ENCODE measurements at places on chromosomes 3 and 15.

DNA sequence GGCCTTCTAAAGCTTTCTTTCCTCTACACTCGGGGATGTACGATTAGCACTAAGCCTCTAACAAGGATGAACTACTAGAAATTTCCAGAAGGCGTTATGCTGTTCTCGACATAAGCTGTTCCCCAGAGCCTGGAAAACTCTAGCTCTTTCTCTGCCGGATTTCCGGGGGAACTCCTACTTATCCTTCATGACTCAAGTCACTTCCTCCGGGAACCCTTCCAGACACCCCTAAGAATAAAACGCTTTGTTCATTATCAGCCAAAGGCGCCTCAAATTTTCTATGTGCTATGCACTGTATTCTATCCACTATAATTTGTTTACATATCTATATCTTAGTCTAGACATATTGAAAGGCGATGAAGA lies 455 bp upstream of the SNAP23 start:
- no peak for DNase-seq

DNA sequence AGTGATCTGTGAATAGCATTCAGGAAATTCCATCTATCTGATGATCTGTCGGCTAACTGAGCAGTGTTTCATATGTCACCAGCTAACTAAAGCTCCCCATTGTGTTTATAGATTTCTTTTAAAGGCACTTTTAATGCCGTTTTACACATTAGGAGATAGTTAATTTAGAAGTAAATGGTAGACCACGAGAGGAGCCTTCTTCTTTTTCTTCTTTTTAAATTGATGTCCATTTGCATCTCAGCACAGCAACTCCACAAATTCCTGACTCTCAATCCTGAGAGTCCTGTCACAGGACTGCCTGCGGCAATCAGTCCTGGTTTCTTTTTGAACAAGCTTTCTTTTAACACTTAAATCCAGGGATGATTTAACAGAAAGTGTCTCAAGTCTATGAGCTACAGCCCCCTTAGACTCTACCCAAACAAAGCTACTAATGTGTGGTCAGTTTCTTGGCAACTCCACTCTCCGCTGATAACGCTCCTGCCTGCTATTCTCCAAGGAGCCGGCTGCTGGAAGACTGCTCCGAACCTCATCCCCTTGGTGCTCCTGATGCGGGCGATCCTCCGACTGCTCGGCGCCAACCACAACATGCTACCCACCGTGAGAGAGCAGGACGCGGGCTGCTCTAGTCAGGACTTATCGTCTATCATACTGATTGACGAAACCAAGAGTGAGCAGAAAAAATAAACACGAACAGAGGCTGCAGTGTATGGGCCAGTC lies 421.4 kb downstream of the MECOM start:
- DNase-seq: no peak

DNA sequence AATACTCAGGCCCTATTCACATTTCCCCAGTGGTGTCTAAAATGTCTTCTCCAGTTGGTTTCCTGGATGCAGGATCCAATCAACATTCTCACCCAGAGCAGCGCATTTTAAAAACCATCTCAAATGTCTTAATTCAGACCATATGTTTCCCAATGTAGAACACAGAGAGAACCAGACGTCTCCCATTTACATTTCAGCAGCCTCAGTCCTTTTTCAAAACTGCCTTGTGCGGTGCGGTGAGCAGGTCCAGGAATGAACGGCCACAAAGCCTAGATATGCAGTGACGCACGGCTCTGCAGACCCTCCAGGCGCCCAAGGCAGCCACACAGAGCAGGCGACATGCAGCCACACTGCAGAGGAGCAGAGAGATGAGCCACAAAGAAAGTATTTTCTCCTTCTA lies 66.1 kb upstream of the MEX3B start:
- DNase-seq: no peak

- no peak for DNase-seq
Observed at GRCh38 chr3:15040844-15041243, 24.3 kb downstream of the MRPS25 start.

GRCh38 chr15:75455982-75456531 lies 4.6 kb upstream of the SIN3A start:
- DNase-seq: peak; percentile 36

GRCh38 chr3:60282866-60283265 lies 968.4 kb downstream of the FHIT start:
- DNase-seq: no peak

DNA sequence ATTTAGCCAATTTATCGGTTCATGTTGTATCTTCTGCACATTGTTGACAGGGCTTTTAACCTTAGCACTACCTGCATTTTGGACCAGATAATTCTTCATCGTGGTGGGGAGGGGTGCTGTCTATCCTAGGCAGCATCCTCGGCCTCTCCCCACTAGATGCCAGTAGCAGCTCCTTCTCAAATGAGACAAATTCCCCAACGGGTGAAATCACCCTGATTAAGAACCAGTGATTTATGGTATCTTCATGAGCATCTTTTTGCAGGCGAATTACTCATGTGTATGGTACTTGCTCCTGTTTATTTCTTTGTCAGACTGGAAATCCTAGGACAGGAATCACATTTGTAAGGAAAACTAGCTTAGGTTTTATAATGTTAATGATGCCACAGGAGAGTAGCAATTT lies 68.0 kb downstream of the C3orf70 start:
- DNase-seq: no peak

DNA sequence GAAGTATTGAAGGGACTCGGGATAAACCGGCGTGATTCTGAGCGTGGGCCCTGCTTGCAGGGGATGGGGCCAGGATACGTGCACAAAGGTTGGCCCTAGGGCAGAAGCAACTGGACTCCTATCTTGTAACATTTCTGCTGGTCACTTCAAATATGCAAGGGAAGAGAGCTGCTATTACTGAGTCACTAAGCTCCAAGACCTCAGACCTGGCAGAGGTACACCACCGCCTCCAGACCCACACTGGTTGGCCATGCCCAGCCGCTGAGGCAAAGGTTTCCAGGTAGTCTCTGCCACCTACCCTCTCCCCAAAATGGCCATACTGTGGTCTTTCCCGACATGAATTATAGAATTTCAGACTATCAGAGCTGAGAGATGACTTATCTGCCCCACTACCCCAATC lies 13.4 kb upstream of the STRA6 start:
- DNase-seq: no peak

GRCh38 chr3:72559385-72559784 lies 288.9 kb downstream of the SHQ1 start:
- DNase-seq: no peak

DNA sequence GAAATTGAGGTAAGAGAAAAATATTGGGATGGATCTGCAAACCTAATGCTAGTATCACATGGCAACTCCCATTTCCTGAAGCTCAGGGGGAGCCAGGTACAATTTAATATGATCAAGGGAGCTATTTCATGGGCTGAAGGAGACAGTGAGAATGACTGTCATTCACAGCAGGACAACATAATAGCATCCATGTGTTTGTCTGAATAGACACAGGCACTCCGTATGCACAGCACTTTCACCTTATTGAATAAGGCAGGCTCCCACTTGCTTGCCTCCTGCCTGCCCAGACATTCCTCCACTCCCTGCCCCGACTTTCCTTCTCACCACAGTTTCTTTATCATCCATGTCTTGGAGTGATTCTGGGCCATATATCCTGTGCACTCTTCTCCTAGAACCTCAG lies 156.6 kb upstream of the SLC24A5 start:
- no peak for DNase-seq
